NCI-H460 (cell line): ENCODE measurements at places on chromosomes 5 and 9. TPM values are rescaled to one million over a fixed set of nuclear protein-coding genes. Genes with fewer than 3 reads are reported as not detected.

GRCh38 chr5:168469816-168470215 lies 16.5 kb upstream of the RARS1 start:
- DNase-seq: no peak

GRCh38 chr5:88780736-88781135 lies 102.2 kb downstream of the MEF2C start:
- DNase-seq: no peak

DNA sequence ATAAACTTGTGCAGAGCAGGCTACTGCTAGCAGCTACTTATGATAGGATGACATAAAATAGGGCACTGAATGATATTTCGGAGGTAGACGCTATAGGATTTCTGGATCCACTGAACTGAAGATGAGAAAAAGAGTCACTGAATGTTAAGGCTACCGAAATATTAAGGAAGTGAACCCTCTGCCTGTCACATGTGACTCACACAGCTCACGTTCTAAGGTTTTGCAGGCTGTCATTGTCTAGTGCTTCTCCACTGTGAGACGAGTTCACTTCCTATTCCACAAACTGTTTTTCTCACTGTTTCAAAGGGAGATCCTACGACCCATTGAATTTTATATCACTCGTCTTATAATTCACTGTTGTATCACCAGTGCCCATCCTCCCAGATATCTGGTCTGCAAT lies 100.8 kb downstream of the CTNND2 start:
- DNase-seq: no peak

DNA sequence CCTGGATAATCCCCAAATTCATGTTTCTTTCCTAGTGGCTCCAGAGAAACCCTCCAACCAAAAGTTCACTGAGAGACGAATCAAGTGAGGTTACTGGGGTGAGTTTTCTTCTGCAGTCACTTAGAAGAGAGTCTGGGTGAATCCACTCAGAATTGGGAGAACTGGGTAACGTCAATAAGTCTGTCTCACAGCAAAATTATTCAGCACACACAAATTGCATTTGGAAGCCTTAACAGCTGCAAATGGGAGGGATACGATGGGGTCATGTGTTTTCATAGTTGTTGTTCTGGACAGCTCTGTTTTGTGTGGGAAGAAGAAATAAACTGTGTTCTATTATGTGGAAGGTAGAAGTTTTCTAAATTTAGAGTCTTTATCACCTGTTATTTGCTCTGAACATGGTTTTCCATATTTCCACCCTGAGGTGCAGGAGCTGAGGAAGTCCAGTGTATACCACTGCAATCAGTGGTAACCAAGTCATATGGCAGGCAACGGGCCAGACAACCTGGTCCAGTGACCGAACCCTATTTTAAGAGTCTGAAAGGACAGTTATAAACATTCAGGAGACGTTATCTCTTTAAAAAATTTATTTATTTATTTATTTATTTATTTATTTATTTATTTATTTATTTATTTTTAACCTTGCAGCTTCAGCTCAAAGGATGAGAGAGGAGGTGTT lies 21.9 kb downstream of the MARCHF3 start:
- DNase-seq: no peak

DNA sequence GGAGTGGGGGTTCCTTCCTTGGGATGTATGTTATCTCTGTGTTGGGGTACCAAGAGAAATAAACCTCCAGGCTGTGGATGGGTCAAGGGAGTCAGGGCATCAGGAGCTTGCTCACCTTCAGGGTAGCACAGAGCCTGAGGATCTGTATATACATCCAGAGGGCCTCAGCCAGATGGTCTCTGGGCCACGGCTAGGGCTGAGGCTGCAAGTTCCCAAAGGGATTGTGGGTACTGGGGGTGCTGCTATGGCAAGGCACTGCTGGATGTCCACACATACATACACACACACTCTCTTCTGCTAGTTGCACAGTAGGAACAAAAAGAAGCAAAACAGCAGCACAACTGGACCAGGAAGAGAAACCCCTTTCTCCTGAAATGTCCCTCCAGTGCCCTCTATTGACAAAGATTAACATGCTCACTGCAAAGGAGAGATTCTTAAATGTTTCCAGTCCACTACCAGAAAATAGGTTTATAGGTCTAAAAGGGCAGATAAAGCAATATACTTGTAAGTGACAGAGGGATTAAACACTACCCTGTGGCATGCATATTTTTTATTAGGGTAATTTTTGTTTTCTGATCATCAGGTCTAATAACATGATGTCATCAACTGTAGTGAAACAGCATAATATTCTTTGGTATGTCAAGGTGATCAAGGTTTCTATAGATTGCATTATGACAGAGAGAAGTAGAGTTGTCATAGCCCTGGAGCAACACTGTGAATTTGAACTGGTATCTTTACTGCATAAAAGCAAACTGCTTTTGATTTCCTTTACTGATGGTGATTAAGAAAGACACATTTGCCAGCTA lies 56.3 kb upstream of the KCNN2 start:
- peak; percentile 8 for DNase-seq

GRCh38 chr9:35570709-35571504 lies 34.2 kb upstream of the TESK1 start:
- no peak for DNase-seq

DNA sequence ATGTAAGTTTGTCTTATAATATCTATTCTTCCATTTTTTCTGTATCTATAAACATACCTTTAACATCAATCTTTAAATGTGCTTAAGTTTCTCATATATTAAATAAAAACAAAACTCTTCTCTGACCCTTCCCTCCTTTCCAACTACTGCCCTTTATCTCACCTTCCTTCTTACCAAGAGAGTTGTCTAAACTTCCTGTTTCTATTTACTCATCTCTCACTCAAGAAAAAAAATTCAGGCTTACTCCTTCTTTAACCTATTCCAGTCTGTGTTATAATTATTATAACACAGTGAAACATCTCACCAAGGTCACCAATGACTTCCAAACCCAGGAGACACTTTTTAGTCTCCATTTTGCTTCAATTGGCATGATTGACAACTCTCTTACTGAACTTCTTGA lies 140.9 kb downstream of the CCDC171 start:
- no peak for DNase-seq

DNA sequence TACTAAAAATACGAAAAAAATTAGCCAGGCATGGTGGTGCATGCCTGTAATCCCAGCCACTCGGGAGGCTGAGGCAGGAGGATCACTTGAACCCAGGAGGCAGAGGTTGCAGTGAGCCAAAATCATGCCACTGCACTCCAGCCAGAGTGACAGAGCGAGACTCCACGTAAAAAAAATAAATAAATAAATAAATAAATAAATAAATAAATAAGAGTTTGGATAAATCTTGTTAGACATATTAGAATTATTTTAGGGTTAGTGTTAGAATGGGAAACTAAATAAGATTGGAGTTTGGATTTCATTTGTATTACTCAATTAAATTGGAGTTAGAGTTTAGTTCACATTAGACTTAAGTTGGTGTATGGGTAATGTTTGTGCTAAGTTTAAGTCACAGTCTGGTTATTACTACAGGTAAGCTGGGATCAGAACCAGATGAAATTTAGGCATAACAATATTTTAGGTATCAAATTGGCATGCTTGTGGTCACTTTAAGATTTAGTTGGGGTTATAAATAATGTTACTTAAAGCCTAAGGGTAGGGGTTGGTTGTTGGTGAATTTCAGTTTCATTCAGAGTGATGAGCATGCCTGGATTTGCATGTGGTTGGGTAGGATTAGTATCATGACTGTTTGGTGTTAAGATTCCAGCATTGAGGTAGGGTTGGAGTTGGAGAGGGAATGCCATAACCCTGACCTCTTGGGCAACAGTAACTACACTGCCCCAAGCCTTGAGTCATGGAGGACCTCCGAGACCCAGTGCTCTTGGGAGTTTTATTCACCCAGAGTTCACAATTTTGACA lies 3.3 kb downstream of the OR5C1 start:
- DNase-seq: no peak

DNA sequence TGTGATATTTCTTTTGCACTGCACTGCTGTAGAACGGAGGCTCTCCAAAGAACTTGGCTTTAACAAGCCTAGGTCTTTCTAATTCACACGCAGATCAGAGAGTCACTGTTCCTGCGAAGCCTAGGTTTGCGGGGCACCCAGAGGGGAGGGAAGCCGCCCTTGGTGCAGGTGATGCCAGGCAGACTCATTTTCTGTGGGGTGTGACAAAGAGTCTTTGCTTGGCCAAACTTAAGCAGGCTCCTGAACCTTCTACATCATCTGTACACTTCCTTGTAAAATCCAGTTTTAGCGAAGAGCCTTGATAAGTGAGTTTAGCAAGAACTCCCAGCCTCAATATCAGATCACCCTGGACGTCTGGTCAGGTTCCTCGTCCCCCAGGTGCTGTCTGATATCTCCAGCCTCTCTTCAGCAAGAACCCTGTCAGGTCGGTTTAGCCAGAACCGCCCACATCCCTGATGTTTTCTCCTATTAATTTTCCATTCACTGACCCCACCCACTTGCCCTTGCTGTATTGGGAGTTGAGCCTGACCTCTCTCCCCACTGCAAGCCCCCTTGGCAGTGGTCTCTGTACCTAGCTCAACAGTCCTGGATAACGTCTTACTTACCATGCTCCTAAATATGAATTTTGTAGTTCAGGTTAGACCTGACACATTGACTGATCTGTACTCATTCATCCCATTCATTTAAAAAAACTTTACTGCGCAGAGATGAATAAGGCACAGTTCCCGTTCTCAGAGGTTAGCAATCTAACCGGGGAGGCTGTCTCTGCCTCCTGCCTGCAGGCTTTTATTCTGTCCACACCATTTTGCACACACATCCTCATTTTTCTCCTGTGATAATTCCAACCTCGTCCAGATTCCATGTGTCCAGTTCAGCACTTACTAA lies 880 bp upstream of the UBAC1 start:
- no peak for DNase-seq

GRCh38 chr5:172546196-172546595 lies 91.9 kb upstream of the SH3PXD2B start:
- no peak for DNase-seq

DNA sequence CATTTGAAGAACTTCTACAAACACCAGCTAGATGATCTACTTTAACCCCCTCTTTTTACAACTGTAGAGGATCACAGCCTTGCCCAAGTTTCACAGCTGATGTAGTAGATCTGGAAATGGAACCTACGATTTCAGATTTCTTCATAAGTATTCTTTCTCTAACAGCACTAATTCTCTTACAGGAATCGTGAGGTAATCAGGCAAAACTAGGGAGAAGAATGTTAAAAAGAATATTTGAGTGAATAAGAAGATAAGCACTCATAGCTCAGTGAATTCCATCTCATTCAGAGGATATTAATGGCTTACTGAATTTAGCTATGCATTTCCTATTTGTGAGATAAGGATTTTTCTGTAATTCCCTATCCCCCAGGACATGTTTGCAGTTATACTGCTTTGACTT lies 42.1 kb downstream of the NADK2 start:
- DNase-seq: no peak

GRCh38 chr9:105864248-105864898 lies 170.0 kb downstream of the TMEM38B start:
- no peak for DNase-seq

DNA sequence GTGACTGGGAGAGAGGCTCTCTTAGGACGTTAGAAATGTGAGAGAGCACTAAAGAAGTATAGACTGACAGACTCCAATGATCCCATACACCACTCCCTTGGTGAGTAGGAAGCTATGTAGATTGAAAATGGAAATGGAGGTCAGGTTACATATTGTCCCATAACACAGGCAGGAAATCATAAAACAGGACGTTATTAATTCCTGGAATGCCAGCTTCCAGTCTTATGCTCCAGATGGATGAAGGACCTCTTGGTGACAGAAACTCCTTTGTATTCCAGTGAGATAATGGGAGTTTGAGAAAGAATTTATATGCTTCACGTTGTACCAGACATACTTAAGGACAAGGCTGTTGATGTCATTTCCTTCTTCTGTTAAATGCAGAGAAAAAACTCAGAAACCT lies 338.2 kb upstream of the ITGA1 start:
- no peak for DNase-seq

DNA sequence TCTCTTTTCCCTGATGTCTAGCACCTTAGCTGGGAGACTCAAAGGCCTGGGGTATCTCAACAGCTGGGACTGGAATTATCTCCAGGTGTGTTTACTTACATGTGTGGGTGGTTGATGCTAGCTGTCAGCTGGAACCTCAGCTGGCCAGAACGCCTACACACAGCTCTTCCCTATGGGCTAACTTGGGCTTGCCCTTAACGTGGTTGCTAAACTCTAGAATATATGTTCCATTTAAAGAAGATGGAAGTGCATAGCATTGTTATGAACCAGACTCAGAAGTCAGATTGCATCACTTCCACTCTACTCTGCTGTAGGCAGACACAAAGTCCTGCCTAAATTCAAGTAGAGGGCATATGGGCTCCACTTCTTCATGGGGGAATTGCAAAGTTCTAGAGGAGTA lies 29.3 kb downstream of the SGCD start:
- no peak for DNase-seq

DNA sequence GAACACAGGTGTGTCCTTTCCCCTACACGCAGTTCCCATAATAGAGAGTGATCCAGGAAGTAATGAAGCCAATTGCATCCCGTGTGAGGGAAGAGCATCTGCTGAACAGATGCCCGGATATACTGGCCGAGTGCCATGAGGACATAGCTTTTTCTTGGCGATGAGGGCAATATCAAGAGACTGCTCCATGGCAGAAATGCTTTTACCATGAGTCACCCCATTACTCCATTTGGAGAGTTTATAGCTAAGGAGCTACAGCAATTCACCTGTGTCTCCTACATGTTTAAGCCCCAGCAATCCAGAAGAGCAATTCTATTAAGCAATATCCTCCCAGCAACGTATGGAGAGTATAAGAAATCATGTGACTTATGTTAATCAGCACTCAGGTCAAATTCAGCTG lies 222.0 kb upstream of the KLF4 start:
- DNase-seq: no peak

DNA sequence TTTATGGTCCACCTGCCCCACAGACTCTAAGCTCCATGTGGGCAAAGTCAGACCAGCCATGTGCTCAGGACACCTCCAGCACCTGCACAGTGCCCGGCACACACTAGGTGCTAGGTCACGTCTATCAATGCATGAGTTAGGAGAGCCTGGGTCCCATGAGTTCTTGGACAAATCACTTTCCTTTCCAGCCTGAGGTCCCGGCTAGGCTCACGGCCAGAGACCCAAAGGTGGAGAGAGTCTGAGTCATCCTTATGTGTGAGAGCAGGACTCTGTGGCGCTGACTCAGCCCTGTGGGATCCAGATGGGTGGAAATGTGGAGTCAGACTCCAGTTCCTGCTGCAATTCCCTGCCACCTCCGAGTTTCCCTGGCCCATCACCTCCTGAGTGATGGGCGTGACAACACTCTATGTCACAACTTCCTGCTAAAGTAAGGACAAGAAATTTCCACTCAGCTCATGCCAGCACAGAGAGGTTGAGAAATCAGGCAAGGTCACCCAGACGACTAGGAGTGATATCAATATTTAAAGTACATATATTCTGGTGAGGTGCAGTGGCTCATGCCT lies 2.5 kb upstream of the ST6GALNAC4 start:
- DNase-seq: peak; percentile 98

GRCh38 chr9:107336718-107337360 lies 53.8 kb downstream of the RAD23B start:
- no peak for DNase-seq

GRCh38 chr5:96489532-96489931 lies 56.5 kb upstream of the PCSK1 start:
- no peak for DNase-seq

- peak; percentile 21 for DNase-seq
Observed at GRCh38 chr9:4678679-4679267, 596 bp upstream of the CDC37L1 start.

The FOXD4L5 gene
- total RNA-seq: 0.10 and 0.20 TPM in 2 replicates

The ZSWIM6 gene
- 10.6 and 13.0 TPM in 2 replicates for total RNA-seq

The SPATA6L gene
- total RNA-seq: not detected in 2 replicates

The IQGAP2 gene
- 0.15 and 0.78 TPM in 2 replicates for total RNA-seq
